Stomach (tissue), 19 donors: ENCODE measurements at places on chromosomes 5 and 9. TPM values are rescaled to one million over a fixed set of nuclear protein-coding genes. Genes with fewer than 3 reads are reported as not detected.

DNA sequence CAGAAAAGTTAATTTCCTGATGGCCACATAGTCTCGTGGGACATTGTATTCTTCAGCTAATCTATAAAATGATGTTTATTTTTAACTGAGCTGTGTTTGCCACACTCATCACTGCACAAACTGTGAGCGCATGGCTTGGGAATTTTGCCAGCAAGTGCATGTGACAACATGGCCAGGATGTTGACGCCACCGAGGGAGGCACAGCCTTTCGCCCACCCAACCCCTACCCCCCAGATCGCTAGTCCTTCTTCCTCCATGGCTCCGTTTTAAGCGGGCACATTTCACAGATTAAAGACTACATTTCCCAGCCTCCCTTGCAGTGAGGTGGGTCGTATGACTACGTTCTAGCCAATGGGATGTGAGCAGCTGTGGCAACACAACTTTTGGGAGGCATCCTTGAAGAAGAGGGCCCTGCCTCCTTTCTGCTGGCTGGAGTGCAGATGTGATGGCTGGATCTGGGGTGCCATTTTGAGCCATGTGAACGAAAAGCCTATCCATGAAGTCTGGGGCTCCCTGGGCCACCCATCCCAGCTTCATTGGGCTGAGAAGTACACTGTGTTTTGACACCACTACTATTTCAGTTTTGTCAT is 7.9 kb downstream of the NRARP start:
- peak; percentile 90 for DNase-seq

DNA sequence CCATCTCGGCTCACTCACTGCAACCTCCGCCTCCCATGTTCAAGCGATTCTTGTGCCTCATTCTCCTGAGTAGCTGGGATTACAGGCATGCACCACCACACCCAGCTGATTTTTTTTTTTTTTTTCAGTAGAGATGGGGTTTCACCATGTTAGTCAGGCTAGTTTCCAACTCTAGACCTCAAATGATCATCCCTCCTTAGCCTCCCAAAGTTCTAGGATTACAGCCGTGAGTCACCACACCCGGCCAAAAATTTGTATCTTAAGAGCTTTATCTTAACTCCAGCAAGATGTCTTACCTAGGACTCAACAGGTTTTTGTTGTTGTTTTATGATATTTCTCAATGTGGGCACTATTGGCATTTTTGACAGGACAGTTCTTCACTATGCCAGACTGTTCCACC is 27.9 kb downstream of the LYRM7 start:
- no peak for DNase-seq

DNA sequence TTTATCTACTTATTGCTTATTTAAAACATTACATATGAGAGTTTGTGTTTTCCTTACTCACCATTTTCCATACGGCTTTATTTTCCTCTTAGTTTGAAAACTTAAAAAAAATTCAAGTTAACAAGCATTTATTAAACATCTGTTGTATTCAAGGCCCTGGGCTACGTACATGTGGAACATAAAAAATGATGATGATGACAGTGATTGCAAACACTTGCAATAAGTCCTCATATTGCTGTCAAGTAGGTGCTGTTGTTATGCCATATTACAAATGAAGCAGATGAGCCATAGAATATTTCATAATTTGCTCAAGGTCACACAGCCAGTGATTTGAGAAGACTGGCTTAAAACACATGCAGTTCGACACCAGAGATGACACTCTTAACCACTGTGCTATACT is 180.6 kb downstream of the COMMD10 start:
- DNase-seq: no peak

DNA sequence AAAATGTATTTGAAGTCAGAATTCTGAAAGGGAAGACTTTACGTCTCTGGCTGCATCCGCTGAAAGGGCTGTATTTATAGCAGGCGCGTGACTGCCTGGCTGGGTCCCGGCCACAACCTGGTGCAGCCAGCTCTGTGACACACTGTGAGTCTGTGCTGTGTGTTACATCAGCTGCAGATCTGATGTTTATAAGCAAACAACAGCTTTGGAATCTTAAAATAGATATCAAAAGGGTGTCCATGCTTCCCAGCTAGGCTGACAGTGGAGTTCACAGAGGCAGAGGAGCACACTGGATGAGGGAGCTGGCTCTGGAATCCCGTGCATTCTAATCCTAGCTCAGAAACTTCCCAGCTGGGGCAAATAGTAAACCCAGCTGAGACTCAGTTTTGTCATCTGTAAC is 433.4 kb upstream of the BRINP1 start:
- no peak for DNase-seq

- no peak for DNase-seq
Measured at GRCh38 chr5:76859591-76860247, 9.9 kb downstream of the S100Z start.

DNA sequence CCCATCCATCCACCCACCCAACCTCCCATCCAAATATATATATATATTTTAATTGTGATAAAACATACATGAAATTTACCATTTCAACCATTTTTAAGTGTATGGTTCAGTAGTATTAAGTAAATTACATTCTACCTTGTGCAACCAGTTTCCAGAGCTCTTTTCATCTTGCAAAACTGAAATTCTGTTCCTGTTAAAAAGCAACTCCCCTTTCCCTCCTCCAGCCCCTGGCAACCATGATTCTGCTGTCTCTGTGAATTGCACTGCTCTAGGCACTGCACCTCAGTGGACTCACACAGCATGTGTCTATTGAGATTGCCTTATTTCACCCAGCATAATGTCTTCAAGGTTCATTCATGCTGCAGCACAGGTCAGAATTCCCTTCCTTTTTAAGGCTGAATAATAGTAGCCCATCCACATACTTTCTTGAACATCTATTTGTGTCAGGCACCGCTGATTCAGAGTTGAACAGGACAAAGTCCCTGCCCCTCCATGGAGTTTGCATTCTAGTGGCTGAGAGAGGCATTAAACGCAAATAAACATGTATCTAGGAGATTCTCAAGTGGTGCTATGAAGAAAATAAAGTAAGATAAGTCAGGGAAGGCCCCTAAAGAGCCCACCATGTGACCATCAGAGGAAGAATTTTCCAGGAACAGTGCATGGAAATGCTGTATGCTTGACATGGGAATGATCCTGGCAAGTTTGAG is 24.0 kb downstream of the CSF1R start:
- DNase-seq: no peak

DNA sequence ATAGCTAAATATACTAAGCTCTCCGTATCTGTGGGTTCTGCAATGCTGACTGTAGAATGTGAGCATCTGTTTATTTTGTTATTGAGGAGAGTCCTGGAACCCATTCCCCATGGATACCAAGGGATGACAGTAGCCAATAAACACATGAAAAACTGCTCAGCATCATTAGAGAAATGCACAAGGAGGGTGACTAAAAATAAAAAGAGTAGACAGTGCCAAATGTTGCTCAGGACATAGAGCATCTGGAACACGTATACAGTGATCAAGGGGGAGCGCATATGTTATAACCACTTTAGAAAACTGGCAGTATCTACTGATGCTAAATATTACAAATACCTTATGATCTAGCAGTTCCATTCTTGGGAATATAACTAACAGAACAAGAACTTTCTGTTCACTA is 31.0 kb downstream of the MARCHF6 start:
- no peak for DNase-seq

GRCh38 chr5:149355688-149356087 is 2.2 kb upstream of the PCYOX1L start:
- DNase-seq: no peak

GRCh38 chr5:84637662-84638375 is 253.1 kb upstream of the EDIL3 start:
- DNase-seq: no peak

DNA sequence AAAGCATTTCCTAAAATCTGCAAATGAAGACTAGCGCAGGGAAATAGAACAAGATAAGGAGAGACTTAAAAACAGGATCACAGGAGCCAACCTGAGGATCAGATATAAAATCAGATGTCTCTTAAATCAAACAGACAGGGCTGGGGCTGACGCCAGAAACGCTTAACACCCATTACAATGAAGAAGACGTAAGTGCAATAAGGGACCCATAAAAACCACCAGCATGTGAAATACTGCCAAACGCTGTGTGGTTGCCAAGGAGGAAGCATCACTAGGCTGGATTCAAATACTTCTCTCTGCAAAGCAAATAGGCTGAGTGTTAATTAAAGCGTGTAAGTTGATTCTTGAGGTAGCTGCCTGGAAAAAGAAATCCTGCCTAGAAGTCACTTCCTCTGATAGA is 74.4 kb upstream of the ATP10B start:
- peak; percentile 66 for DNase-seq

GRCh38 chr9:38294220-38294960 is 98.1 kb upstream of the ALDH1B1 start:
- no peak for DNase-seq

- DNase-seq: no peak
Measured at GRCh38 chr9:83988411-83988810, 7.8 kb downstream of the RMI1 start.

- DNase-seq: no peak
Measured at GRCh38 chr5:119327018-119327417, 28.8 kb upstream of the TNFAIP8 start.

DNA sequence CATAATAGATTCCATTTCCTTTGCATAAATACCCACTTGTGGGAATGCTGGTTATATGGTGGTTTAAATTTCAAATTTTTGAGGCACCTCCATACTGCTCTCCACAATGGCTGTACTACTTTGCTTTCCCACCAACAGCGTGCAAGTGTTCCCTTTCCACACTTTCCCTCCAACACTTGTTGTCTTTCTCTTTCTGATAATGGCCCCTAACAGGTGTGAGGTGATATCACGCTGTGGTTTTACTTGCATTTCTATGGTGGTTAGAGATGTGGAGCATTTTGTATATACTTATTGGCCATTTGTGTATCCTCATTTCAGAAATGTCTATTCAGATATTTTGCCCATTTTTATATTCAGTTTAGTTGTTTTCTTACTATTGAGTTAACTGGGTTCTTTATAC is 34.6 kb downstream of the CTSL start:
- DNase-seq: no peak

- DNase-seq: no peak
Measured at GRCh38 chr5:151147033-151147432, 10.5 kb downstream of the ANXA6 start.

- no peak for DNase-seq
Measured at GRCh38 chr9:88052321-88052965, 78.1 kb upstream of the CDK20 start.

GRCh38 chr5:93165559-93165958 is 415.5 kb downstream of the NR2F1-AS1 start:
- DNase-seq: no peak

DNA sequence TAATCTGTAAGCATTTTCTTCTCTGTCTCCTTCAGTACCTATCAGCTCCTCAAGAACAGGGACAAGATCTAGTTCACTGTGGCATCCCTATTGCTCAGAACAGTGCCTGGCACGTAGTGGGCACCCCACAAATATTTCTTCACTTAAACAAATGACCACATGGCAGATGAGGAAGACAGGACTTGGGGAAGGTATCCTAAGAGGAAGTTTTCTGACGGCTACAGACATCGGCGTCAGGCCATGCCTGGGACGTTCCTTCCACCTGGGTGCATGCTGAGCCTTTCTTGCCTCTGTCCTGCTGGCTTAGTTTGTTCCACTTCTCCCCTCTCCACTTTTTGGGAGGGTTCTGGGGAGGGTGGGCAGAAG is 60.2 kb downstream of the NEURL1B start:
- no peak for DNase-seq

DNA sequence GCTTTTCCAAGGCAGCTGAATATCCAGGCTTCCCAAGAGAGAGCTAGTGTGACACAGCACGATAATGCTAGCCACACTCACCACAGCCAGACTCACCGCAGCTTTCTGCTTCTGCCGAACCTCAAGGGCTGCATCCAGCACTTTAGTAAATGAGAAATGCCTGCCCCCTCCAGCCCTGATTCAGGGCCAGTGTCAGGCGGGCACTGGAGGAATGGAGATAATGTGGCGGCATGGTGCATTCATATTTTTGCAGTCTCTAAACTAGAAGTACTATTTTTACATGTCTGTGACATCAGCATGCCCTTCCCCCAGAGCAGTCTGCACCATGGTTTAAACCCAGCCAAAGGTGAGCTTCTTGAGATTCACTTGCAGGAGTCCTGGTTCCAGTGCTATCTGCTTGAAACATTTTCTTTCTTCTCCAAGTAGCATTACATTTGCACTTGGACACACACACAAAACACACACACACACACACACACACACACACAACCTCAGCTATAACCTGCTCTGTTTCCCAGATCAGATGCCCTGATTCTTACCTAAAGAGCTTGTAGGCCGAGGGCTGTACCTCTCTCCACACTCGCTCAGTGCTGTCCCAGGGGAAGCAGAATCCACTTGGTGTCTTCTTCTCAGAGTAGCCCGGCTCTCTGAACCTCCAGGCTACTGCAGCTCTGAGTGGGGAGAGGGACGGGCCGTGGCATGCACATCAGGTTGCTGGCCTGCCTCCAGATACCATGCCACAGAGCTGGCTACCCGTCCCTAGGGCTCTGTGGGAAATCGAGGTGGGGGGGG is at the start of gene FGF1:
Gene FGF1 (minus strand): TSS at position 673 of the 792 bp plus-strand sequence. CDS start 71,963 bp downstream, outside the sequence.
- DNase-seq: peak; percentile 45

- DNase-seq: no peak
Measured at GRCh38 chr9:105972466-105973204, 278.3 kb downstream of the TMEM38B start.

DNA sequence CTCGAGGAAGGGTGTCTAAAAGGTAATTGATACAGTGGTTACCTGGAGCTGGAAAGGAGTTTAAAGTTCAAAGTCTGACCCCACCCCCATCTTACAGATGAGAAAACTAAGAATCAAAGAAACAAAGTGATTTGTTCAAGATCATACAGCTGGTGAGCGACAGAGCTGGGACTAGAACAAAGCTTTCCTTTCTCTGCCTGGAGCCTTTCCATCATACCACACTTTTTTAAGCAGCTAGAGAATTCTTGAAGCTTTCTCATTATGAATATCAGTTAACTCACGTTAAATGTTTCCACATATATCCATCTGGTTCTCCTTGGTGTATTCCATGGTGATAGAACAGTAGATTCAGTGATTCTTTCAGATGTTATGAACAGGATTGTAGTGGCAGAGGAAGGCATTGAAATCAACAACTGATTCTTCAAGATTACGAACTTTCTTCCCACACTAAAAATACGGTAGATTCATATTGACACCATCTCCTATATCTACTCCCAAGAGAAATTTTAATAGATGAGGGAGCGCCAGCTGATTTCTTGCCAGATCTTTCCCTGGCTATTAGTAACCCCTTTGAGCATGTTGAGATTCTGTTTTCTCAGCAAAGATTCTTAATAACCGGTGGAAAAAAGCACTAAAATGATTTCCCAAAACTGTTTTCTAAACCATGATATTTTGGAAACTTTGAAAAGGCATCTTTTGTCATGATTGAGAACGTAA is 233.7 kb downstream of the ADAMTSL1 start:
- DNase-seq: no peak

FOXD4L3 gene
- total RNA-seq: not detected

CCL27 gene
- not detected for total RNA-seq

SLC6A19 gene
- not detected for total RNA-seq

TERT gene
- total RNA-seq: 4.0 TPM

HBEGF gene
- total RNA-seq: 1.2 TPM

BHMT2 gene
- 2.6 TPM for total RNA-seq

ARL14EPL gene
- total RNA-seq: not detected

MEGF10 gene
- 2.0 TPM for total RNA-seq

C9orf153 gene
- total RNA-seq: not detected

FOXD4L4 gene
- not detected for total RNA-seq

ADAMTS12 gene
- not detected for total RNA-seq

MOB3B gene
- total RNA-seq: 6.4 TPM

MATR3 gene
- 146 TPM for total RNA-seq

FGF18 gene
- not detected for total RNA-seq
